GM23248 (cell line): ENCODE measurements at places on chromosomes 3 and 15.

DNA sequence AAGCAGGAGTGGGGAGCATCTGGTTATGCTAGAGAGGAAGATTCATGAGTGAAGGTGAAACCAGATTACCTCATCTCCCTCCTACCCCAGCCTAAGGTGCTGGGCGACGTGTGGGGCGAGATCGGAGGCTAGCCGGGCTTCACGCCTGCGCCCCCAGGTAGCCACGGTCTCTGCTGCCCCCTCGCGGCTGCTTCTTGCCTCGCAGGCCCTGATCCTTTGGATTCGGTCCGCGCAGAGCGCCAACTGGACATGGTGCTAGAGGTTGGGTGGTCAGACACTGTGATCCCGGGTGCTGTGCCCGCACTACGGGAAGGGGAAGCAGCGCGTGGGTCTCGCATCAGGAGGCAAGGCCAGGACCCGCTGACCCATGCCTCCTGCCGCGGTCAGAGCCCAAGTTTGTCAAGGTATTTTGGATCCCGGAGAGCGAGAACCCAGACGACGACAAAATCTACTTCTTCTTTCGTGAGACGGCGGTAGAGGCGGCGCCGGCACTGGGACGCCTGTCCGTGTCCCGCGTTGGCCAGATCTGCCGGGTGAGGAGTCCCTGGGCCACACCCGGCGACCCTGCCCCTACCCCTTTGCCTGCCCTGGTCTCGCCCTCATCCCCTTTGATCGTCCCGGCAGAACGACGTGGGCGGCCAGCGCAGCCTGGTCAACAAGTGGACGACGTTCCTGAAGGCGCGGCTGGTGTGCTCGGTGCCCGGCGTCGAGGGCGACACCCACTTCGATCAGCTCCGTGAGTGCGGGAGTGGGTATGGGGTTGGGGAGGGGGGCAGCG, 4.2 kb downstream of the SEMA3B start:
- peak; percentile 81 for DNase-seq

GRCh38 chr3:98699132-98699531, 64.0 kb upstream of the ST3GAL6 start:
- DNase-seq: no peak

DNA sequence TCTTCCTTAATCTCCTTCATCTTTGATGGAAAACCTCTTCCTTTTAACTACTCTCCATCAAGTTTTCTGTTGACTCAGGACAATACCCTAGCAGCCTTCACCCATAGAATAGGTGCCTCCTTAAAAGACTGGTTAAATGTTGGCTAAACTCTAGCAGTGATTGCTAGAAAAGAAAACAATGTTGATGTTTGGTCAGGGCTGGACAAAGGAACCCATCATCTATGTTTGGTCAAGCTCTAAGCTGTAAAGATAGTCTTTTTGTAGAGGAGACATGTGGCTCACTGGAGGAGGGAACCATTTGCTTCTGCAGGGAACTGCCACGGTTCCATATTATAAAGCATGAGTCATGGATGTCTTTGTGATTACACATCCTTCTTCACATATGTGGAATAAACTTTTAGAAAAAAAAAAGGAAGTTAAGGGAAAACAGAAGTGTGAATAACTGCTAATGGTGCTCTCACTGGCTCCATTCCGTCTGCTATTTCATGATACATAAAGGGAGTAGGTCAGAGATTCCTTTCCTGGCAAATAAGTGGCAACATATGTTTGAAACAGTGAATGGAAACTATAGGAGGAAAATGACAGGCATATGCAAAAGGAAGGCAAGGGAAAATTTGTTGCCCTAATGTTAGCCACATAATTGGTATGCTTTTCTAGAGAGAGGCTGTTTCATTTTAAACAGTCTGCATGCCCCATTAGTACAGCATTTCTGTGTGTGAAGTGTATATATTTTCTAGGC, 78.2 kb downstream of the CMSS1 start:
- peak; percentile 94 for DNase-seq

GRCh38 chr15:70236341-70237086, 138.8 kb upstream of the TLE3 start:
- peak; percentile 97 for DNase-seq

- DNase-seq: peak; percentile 18
Observed at GRCh38 chr3:12286927-12287726, 1.7 kb upstream of the PPARG start.

DNA sequence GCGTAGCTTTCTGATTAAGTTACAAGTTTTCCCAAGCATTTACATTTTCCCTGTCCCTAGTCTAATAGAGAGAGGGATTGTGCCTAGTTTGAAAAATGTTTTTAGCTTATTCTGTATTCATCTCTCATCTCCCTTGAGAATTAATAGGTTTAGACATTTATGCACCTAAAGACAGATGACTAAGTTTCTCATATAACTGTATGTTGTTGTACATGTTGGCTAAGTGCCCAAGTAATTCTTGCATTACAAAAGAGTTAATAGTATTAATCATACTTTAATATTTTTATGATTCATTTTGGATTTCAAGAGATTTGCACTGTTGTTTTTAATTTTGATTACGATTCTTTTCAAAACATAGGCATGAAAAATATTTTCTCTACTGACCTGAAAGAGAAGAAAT, 109.0 kb upstream of the TBL1XR1 start:
- peak; percentile 33 for DNase-seq

DNA sequence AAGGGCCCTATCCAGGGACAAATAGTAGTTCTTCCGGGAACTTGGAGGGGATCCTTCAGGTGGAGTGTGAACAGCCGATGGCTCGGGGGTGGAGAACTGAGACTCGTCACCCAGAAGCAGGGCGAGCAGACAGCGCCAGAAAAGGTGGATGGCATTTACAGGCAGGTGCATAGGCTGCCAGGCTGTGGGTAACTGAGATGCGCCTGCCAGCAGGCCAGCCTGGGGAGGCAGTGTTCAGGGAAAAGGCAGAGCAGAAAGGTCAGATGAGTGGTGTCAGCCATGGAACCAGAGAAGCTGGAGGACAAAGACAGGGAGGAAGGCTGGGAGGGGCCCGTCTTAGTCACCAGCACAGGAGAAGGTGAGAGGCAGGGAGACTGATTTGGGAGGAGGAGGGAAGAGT, 53.0 kb upstream of the SEC22A start:
- no peak for DNase-seq

GRCh38 chr3:81823882-81824395, 62.5 kb upstream of the GBE1 start:
- DNase-seq: peak; percentile 46

DNA sequence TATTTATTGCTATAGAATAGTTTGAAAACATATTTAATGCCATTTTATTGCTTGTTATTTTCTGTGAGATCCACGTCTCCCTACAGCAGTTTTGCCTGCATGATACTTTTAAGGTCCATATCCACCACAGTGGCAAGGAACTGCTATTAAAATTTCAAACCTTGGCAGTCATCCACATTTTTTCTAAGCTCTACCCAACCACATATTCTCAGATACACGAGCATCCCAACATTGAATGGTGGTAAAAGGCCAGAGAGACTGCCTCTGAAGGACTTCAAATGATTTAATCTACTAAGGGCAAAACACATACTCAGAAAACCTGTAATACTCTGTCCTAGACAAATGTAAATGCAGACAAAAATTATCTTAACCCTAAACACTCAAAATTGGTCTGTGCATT, 173.1 kb downstream of the ERC2 start:
- DNase-seq: no peak

DNA sequence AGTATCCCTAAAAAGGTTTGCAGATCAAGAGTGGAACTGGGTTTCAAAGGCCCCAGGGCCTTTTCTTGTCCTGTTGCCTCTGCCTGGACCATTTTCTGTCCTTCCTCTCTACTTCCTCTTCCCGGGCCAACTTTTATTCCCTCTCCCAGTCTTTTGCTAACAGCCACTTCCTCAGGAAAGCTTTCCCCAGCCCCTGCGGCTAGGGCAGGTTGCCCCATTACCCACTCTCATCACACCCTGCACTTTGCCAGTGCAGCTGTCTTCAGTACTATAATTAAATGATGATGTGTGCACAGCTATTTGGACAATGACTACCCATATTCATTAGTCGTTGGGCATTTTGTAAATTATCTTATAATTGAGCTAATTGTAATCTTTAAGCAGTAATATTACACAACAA, 150.5 kb upstream of the THBS1 start:
- DNase-seq: no peak

DNA sequence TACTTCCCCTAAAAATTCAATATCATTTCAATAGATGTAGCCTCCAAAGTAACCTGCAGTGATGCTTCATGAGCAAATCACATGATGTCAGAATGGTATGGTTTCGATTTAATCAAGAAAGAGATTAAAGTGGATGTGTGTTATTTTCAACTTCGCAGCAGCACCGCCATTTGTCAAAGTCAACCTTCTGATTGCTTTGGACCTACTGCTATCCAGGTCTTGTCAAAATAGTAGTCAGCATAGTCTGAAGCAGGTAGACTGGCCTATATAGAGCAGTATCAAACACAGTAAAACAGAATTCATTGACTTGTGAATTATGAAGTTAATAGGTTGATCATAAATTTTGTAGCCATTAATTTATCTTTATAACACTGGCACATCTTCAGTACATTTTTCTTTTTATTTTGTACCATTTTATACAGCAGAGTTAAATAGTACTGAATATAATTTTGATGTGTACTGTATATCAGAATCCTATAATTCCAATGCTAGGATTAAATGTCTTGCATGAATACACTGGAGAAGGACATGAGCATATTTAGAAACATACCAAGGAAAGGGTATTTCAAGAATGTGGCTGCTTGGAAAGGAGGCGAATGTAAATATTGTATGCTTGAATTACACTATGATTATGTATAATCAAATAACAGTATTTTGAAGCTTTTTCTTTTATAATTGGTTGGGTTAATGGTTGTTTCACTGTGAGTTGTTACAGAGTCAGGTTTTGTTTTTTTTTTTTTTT, 79.6 kb downstream of the CDIN1 start:
- DNase-seq: no peak

DNA sequence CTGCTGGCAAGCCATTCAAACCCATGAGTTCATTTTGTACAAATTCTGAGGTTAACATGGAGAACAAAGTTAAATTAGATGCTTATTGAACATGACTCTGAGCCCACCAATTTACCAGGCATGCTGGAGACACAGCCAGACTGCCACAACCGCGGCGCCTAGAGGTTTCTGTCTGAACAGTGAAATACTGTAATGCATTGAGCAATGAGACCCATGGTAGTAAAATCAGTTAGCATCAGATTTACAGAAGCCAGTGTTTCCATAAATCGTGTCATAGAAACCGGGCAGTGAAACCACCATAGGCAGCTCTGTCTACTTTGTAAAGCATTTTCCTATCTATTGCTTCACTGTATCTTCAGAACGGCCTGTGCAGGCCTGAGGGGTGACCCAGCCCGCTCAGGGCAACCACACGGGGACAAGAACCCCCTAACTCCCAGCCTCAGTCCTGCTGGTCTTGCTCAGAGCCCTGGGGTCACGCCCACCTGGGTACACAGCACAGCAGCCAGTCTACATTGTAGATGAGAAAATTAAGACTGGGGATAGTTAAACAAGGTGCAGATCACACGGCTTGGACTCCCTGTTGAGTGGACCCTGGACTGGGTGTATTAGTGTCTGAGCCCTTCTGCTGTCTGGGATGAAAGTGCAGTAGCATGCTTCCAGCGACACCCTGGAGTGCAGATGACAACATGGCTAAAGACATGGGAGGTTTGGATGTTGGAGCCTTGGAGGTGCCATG, 44.2 kb downstream of the MGLL start:
- DNase-seq: no peak

- DNase-seq: no peak
Observed at GRCh38 chr3:140416666-140417065, 261.2 kb upstream of the TRIM42 start.

DNA sequence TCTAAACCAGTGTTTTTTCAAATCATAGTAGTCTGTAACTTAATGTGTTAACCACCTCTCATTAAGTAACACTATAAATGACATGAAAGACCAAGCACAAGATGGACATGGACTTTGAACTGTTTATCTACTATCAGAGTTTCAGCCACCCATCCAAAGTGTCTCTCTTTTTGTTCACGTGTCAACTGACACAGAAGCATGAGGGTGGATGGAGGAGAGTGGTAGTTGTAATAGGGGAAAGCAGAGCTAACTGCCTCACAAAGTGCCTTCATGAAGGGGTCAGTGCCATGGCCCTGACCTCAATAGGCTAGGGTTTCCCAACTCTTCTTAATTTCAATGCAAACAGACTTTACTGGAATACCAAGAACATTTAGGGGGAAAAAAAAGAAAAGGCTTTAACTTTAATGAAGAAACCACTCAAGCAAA, 32.1 kb upstream of the TRPM7 start:
- no peak for DNase-seq

- peak; percentile 87 for DNase-seq
Observed at GRCh38 chr3:192917028-192917403, 640 bp downstream of the MB21D2 start.
